ENCODE measurements at places on chromosomes 7 and 10.

DNA sequence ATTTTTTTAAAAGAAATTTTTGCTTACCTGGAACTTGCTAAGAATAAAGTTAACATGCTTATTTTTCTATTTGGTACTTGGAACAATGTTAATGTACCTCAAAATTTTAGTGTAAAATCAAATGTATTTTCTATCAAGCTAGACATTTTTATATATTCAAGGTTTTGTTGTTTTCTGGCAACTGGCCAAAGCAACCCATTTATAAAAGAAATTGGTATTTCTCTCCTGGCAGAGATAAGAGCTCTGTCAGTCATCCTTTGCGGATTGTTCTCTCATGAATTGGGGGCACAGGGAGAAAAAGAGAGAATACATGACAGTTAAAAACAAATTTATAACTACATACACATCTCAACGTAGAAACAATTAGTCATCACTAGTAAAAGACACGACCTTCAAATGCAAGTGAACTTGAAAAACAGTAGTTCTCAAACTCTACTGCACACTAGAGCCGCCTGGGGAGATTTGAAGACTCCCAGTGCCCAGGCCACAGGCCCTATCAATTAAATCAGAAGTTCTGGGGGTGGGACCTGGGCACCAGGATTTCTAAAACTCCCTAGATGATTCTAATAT is 152.4 kb upstream of the LAMB4 start:
- no peak for DNase-seq

DNA sequence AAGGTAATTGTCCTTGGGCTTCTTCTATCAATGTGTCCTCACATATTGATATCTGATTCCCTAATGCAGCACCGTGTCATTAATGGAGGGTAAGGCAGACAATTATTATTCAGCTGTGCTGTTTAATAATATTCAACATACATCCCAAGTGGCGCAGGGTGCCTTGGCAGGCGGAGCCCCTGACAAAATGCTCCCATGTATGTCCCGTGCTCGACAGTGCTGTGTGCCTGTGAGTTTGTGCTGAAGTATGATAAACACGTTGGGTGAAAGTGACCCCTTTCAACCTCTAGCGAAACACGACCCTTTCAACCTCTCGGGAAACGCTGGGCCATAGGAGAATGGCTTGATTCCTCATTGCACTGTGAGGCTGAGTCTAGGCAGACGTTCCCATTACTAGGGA is 31.3 kb downstream of the PFKP start:
- DNase-seq, result no peak

DNA sequence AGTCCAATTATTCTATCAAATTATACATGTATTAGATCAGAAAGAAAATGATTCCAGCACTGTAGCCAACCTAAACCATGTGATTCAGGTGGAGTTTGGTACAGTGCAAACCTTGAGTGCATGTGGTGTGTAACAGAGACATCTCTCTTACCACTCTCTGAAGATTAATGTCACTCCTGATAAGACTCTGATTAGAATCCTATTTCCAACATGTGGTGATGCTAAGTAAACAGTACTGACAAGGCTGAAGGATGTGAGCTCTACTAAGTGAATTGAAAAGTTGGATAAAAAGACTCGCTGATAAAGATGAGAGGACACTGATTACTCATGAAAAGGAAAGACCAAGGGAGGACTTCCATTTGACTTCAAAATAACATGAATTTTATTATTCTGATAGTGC is 232.0 kb downstream of the SDK1 start:
- no peak for DNase-seq

- DNase-seq, result no peak
Observed at GRCh38 chr7:26165950-26166683, 14.1 kb downstream of the NFE2L3 start.

DNA sequence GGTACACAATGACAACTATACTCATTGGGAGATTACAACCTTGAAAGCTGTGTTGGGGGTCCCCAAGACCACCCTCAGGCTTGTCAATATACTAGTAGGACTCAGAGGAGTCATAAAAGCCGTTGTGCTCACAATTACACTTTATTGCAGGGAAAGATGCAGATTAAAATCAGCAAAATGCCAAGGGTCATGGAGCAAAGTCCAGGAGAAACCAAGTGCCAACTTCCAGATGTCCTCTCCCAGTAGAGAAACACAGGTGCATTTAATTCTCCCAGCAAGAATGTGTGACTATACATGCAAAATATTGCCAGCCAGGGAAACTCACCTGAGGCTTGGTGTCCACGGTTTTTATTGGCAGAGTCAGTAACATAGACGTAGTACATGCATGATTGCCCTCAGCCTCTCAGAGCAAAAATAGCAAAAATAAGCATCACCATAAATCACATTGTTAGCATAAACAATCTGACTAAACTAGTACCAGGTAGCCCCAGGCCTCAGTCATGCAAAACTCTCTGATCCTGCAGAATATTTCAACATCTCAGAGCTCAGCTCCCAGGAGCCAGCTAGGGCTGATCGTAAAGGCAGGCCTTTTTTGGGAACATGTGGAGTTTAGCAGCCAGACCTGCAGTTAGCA is 50.7 kb downstream of the VIM start:
- DNase-seq, result no peak

DNA sequence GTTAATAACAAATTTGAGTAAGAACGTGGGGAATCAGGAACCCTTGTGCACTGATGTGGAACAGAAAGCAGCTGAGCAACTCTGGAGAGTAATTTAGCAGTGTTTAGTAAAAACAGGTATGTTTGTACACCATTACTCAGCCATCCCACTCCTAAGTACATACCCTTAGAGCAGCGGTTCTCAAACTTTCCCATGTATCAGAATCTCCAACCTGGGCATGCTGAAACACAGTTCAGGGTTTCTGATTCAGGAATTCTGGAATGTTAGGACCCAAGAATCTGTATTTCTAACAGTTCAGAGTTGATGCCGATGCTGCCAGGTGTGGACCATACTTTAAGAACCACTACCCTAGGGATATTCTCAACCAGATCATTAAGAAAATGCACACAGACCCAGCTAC is 5.1 kb downstream of the SGMS1 start:
- no peak for DNase-seq

DNA sequence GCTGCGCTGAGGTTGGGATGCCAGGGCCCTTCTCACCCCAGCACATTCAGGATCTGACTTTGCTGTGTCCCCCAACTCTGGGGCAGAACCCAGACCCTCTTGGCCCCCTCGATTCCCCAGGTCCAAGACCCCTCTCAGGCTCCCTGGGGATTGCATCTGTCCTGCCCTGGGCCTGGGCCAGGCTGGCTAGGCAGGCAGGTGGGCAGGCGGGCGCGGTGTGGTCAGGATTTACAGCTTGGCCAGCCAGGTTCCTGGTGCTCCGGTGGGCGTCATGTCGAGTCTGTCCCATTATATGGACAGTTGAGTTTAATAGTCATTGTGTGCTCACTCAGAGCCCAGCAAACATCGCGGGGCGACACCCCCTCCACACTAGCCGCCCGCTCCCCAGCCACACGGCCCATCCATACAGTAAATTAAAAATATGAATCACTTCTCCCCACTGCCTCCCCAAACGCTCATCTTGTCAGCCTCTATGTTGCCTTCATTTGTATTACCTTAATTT is 23.5 kb downstream of the POLL start:
- DNase-seq, result no peak

GRCh38 chr10:558891-559766 is 130.3 kb downstream of the DIP2C start:
- no peak for DNase-seq

DNA sequence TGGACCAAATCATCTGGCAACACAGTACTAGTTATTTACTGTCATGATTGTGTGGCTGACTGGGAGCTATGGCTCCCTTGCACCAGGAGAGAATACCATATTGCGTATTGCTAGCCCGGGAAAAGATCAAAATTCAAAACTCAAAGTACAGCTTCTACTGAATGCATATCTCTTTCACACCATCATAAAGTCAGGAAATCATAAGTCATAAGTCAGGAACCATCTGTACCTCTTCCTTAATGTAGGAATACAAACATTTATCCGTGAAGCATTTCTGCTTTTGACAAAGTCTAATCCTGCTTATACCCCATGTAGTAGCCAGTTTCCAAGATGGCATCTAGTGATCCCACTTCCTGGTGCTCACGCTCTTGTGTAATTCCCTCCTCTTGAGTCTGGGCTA is 2.2 kb upstream of the CREB3L2 start:
- no peak for DNase-seq

DNA sequence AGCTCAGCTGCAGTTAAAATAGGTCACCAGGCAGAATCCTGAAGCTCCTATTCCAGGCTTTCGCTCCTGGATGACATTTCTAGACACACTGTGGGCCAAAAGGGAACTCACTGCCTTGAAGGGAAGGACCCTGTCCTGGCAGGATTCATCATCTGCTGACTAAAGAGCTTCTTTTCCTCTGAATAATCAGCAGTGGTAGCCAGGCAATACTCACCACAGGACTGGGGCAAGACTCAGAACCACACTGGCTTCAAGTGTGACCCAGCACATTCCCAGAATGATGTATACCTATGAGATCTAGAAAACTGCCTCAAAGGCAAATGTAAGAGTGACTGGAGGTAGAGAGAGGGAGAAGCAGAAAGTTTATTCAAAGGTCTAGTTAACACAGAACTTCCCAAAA is 29.5 kb upstream of the EBF3 start:
- DNase-seq, result no peak

DNA sequence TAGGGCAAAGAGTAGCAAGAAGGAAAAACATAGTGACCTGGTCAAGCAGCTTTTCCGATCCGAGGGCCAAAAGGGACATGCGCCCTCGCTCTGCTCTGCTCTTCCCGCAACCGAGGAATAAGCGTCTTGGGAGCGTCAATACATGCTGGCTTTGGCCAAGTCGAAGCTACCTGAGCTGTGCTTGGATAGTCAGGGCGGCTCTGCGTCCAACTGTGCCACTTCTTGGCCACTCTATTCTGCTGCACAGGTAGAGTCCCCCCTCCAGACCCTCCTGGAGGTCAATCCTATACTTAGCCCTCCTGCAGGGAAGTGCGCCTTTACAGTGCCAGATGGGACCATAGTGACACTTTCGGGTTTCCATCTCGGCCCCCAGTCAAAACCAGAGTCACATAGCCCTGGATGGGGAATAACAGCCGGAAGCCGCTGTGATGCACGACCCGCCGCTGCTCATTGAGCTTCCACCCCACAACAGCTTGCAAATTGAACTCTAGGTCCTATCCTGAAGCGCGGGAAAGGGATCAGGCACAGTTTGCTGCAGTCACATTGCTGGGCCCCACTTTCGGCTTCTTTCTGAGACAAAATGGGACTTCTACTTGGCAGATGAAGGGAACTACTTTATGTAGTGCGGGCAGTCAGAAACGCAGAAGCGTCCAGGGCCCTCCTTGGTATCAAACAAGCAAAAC is 1.1 kb upstream of the HPSE2 start:
- DNase-seq, result no peak

- no peak for DNase-seq
Observed at GRCh38 chr7:151775547-151776443, 101.1 kb downstream of the PRKAG2 start.

- no peak for DNase-seq
Observed at GRCh38 chr7:5638994-5639393, 142.5 kb downstream of the RNF216 start.

DNA sequence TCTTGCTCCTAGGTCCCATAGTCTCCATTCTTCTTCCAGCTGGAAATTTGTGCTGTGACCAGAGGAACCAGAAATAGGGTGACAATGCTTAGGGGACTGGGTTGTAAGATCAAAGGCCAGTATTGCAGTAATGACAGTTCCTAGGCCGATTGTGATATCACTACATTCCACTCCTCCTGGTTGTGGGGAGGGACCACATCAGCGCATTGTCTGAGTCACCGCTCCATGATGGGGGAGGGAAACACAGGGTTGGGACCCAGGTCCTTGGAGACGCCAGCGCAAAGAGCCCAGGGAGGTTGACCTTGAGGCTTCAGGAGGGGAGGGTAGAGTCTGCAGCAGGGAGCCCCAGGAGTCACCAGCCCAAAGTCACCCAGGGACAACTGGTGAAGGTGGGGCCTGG is 20.8 kb upstream of the GGCT start:
- no peak for DNase-seq

- no peak for DNase-seq
Observed at GRCh38 chr7:641966-642365, 84.5 kb upstream of the DNAAF5 start.

DNA sequence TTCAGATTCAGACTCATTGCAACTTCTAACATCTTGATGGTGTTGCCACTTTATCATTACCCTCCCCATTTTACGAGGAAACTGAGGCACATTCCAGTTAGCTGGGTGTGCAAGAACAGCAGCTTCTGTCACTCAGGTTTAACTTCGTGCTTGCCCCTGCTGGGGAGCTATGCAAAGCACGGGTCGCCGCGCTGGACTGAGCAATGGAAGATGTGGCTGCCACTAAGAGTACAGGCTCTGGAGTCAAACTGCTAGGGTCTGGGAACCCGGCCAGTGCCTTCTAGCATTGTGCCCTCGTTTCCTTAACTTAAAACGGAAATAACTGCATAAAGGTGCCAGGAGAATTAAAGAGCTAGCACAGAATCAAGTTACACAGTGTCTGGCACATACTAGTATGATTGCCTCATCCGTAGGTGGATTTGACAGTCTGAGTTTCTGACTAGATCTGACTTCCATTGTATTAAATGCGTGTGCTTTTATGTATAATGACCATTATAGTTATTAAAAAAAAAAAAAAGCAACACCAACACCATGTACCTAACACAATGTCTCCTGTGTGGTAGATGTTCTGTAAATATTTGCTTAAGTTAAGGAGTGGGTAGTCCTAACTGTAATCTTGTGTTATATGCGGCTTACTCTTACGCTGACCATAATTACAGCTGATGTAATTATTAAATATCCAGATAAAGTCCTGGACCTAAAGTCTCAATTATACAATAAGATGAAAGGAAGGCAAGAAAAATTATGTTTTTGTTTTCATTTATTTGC is 842 bp downstream of the ZNF22 start:
- DNase-seq, result peak; percentile 11

GRCh38 chr10:6716516-6716915 is 136.4 kb upstream of the PRKCQ start:
- no peak for DNase-seq

DNA sequence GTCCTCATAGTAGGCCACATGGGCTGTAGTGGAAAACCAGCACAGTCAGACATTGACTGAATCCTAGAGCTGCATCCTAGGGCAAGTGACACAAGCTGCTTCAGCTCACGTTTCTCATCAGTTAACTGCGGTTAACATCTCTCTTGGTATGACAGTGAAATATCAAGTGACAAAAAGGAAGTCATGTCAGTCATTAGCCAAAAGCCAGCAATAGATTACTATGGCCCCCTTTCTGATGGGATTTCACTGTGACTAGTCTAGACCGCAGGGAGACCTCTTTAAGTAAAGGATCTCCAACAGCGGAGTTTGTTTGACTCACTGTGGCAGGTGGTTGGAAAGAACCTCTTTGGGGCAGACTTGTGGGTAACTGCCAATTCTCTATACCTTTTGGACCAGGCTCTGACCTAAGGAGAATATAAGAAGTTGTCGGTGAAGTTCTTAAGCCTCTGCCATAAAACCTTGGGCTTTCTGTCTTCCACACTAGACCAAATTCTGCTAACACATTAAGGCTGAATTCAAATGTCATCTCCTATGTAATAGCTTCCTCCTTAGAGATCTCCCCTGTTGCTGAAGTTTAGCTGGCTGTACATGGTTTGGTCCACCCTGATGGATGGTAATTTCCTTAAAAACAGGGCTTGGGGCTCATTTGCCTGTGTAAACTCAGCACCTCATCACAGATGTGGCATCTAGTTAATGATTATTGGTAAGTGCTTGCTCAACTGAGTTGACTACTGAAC is 115.3 kb downstream of the SGMS1 start:
- peak; percentile 20 for DNase-seq
